ENCODE measurements at places on chromosomes 13 and 19.

DNA sequence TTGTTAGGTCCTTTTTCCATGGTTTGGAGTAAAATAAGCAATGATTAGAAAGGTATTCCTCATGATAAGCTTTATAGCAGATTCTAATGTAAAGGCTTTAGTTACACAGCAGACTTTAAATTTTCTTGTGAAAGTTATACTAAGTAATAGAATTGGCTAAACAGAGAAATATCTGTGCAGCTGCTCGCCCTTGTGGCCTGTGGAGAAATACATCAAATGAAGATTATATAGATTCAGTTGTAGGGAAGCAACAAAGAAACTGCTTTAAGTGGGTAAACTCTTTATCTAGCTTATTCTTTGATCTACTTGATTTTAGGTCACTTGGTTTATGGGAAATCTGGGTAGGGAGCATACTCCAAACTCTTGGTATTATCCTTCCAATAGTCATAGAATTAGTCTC, 1269.7 kb upstream of the SPRY2 start:
- DNase-seq = no peak

DNA sequence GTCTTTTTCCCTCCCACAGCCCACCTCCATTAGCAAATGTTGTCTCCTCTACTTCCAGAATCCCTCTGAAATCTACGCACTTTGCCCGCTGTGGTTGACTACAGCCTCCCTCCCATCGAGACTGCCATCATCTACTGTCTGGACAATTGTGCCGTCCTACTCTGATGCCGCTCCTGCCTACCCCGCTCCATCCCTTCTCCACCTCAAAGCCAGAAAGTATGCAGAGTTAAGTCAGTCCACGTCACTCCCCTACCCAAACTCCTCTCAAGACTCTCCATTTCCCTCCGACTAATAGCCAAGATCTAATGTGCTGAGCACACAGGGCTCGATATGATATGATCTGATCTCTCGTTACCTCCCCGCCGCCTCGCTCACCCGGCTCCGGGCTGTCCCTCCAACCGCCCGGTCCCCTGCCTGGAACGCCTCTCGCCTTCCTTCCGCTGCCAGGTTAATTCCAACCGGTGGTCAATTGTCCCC, 556 bp downstream of the CACTIN start:
- DNase-seq = no peak

DNA sequence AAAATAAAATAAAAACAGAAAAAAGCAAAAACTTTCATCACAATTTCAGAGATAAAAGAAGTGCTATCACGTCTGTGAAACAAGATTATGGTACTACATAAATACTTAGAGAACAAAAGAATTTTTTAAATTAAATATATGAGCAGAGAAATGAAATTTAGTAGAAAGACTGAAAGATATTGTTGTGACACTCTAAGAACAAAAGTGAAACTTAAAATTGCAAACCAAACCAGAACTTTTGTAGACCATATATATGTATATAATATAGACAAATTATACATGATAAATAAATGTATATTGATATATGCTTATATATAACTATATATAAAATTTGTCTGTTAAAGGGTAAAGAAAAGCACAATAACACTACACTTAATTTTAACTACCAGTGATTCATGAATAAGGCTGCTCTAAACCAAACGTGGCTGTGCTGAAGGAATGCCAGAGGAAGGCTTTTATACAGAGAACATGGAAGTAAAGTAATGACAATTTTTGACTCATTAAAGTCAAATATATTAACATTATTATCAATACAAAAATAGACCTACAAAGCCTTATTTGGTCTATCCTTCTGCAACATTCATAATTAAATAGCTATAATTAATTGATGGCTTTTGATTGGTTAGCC, 1516.7 kb upstream of the PCDH20 start:
- DNase-seq = no peak

DNA sequence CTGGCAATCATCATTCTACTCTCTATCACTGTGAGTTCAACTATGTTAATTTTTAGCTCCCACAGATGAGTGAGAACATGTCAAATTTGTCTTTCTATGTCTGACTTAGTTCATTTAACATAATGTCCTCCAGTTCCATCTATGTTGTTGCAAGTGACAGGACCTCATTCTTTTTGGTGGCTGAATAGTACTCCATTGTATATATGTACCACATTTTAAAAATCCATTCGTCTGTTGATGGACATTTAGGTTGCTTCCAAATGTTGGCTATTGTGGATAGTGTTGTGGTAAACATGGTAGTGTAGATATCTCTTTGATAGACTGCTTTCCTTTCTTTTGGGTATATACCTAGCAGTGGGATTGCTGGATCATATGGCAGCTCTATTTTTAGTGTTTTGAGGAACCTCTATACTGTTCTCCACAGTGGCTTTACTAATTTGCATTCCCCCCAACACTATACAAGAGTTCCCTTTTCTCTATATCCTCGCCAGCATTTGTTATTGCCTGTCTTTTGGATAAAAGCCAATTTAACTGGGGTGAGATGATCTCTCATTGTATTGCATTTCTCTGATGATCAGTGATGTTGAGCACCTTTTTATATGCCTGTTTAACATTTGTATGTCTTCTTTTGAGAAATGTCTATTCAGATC, 124.1 kb downstream of the PCCA start:
- DNase-seq = no peak

DNA sequence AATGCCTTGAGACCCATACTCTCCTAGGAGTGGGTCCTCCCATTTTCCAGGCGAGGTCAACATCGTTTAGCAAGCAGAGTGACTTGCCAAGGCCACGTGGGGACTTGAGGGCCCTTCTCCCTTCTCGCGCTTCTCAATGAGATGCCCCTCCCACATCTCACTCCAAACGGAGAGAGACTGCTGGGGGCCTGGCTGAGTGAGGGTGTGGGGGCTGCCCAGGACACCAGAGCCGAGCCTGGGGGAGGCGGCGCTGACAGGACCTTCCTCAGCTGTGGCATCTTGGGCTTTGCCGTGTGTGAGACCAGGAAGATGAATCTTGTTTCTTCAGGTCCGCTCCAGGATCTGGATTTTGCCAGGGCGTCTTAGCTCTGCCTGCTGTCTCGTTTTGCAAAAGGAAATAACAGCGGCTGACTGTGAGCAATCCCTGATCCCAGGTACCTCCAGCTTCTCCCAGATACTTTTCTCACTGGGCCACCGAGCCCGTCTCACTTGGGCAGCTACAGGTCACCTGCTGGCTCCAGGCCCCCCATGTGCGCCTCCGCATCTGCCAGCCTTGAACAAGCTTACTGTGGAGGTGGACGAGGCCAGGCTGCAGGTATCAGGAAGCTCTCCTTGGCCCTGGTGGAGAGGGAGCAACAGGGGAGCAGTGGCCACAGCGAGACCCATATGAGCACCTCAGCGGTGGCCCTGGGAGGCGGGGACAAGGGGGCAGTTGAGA, 6.0 kb downstream of the COX6B2 start:
- DNase-seq = no peak

DNA sequence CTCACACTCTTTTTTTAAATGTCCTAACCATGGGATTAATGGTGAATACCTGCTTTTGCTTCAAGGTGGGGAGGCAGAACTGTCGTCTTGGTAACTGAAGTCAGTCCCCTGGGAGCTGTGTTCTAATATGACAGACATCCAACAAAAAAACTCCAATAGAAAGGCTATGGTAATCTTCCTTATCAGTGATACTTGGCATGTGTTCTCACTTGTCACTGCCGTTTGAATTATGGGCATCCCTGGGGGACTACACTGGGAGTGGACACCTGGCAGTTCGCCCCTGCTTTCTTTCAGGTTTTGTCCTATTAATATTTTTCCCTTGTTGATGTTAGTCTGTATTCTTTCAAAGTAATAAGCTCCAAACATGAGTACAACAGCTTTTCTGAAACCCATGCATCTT, 252.6 kb downstream of the SLITRK5 start:
- DNase-seq = no peak
